ENCODE measurements at places on chromosomes 16 and 17.
A peak's percentile ranks its signal among the peaks of the same experiment; 100 is the strongest.

- DNase-seq: no peak
These were observed 376.1 kb downstream of the SEC14L1 start for GRCh38 chr17:77516902-77517301.

DNA sequence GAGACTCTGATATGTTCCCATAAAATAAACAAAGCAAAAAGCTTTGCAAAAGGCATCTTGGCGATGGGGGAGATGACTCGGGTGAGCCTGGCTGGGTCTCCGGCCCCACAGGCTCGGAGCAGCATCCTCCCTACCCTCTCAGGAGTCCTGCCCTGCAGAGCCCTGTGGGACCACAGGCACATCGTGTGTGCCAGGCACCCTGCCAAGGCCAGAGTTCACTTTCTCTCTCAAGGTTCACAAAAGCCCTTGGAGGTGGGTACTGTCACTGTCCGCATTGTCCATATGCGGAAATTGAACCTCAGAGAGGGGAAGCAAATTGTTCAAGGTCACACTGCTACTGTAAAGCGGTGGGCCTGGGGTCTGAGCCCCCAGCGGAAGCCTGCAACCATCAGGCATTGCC lies 48.5 kb downstream of the CRISPLD2 start:
- no peak for DNase-seq

GRCh38 chr17:10757647-10758046 lies 27.8 kb upstream of the TMEM220 start:
- no peak for DNase-seq

GRCh38 chr17:1880851-1881630 lies 51.2 kb downstream of the RPA1 start:
- DNase-seq: no peak

GRCh38 chr17:45332989-45333701 lies 16.3 kb upstream of the MAP3K14 start:
- peak; percentile 32 for DNase-seq

DNA sequence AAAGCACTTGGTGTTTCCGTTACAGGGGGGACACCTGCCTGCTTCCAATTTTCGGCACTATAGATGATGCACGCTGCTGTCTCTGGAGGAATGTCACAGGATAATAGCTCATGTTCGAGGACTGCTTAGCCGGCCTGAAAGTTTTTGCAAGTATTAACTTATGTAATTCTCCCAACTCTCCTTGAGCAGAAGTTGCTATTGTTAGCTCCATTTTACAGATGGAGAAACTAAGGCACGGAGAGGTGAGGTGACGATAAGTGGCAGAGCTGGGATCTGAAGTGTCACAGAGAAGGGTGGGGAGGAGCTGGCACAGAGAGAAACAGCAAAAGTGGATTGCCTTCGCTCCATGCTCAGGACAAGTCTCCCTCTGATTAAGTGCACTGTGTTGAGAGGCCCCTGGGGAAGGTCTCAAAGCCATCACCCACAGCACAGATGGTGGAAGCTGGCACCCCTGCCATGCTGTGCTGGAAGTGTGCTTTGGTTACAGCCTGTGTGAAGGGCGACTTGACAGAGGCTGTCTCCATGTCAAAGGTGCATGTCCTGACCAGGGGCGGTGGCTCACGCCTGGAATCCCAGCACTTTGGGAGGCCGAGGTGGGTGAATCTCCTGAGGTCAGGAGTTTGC lies 40.8 kb upstream of the MEAK7 start:
- DNase-seq: no peak

GRCh38 chr16:24984903-24985675 lies 30.1 kb downstream of the ARHGAP17 start:
- no peak for DNase-seq

DNA sequence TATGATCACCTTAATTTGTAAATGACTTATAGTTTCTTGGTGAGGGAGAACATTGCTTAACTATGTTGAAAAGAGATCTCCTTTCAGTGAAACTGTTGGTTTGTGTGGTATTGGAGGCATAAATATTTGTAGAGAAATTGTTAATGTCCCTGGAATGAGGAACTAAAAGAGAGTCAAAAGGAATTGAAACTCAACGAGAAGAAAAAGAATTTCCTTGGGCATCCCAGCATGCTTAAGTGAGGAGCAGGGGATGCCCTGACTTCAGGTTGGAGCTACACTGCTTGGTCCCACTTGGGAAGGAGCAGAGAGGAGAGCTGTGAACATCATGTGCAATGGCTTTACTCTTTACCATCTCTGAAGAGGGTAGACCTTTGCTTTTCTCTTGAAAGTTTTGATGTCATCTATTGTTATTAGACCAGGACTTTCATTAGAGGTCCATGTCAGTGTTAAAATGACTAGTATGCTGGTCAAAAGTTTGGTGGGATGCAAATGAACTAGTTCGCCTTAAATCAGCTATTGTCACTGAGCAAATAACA lies 21.7 kb downstream of the KRT23 start:
- peak; percentile 56 for DNase-seq

- DNase-seq: no peak
These were observed 494 bp downstream of the PRSS41 start for GRCh38 chr16:2798723-2799204.

DNA sequence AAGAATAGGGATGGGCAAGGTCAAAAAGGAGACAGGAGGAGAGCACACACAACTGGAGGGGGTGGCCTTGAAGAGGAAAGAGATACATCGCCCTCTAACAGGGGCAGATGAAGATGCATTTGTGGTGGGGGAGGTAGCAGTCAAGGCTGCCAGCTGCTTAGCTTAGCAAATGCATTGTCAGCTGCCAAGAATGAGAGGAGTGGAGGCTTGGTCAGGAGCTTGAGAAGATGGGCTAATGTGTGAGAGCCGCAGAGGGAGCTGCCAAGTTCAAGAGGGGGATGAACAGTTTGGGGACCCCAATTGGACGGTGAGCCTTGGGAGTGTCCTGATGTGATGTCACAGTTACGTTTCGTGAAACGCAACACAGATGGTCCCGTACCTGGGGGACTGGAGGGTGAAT lies 28.9 kb upstream of the GNA13 start:
- DNase-seq: no peak

DNA sequence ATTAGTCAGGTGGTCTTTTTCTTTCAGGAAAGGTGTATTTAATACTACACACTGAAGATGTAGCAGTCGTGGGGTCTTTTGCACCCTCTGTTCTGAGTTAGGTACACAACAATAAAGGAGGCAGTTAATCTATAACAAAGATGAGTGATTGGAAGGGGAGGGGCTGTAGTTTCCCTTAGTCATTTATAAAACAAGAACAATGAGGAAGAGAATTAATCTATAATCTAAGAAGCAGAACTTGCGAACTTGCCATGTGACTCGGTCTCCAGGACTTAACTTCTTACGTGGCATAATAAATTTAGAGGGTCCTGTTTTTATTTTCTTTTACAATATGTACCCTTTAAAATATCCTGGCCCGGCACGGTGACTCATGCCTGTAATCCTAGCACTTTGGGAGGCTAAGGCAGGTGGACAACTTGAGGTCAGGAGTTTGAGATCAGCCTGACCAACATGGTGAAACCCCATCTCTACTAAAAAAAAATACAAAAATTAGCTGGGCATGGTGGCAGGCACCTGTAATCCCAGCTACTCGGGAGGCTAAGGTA lies 8.6 kb upstream of the APPBP2 start:
- no peak for DNase-seq

DNA sequence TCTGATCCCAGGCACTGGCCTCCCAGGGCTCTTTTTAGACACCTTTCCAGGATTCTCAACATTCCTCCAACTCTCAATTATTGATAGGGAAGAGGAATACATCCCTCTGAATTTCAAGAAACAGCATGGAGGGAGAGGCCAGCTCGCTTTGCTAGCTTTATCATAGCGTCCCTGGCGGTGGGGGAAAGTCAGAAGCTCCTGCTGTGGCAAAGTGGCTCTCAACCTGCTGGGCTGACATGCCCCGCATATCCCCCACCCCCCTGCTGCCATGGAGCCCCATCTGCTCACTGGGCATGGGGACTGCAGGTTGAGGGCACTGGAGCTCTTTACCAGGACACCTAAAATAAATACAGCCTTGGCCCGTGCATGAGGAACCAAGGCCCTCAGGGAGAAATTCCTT lies 140.3 kb downstream of the SLC39A11 start:
- no peak for DNase-seq

DNA sequence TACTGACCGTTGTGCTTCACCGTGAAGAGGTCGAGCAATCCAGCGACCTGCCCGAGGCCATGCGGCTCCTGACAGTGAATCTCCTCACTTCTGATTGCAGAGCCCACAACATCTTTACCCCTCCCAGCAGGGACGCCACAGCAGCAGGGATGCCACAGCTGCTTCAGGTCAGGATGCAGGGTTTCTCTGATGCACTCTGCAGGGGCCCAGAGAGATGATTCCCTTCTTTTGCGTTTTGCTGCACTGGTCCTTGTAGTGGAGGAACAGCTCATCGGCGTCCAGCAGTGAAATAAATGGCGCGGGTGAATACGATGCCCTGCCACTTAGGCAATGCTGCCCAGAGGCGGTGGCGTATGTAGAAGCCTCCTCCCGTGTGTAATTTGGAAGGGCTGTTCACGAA lies 5.6 kb downstream of the KIAA0513 start:
- no peak for DNase-seq

DNA sequence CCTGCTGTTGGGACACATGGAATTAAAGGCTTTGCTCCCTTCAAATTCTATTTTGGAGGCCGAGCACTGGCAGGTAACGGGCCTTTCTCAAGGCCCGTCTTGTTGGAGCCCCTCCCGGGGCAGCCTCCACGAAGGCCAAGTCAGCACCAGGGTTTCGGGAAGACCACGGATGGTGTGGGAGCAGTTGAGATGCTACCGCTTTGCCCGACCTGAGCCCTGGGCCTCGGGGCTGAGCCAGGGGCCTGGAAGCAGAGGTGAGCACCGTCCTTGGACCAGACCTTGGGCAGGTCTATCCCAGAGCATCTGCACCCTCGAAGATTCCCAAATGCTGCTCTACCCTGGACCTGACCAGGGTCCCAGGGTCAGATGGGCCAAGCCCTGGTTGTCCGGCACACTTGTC lies 23.0 kb downstream of the C17orf100 start:
- no peak for DNase-seq

GRCh38 chr16:73289232-73289631 lies 241.3 kb upstream of the ZFHX3 start:
- DNase-seq: no peak

DNA sequence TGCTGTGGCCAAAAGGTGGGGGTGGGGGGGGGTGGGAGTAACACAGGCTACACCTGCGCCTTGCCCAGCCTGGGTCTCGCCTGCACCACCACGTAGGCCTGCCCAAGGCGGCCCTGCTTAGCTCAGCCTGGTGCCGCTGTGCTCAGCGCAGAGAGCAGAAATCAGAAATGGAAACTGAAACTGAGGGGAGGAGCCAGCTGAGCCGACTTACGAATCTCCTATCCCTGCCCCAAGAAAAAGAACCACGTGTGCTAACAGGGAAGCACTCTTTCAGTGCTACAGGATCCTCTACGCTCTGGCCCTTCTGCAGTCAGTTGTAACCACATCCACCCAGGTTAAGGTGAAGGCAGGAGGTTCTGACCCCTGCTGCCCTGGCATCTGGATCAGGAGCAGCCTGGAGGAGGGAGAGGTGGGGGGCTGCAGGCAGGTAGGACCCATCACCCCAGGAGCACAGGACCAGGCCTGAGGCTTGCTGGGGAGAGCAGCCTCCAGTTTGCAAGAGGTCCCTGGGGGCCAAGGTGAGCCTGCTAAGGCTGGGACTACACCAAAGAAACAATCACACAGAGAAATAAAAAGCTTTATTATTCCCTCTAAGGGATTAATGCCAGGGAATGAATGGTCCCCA lies at the start of gene DHX58:
Gene DHX58 (minus strand): TSS at position 163 of the 625 bp plus-strand sequence. CDS start 822 bp downstream, outside the sequence.
- peak; percentile 94 for DNase-seq

DNA sequence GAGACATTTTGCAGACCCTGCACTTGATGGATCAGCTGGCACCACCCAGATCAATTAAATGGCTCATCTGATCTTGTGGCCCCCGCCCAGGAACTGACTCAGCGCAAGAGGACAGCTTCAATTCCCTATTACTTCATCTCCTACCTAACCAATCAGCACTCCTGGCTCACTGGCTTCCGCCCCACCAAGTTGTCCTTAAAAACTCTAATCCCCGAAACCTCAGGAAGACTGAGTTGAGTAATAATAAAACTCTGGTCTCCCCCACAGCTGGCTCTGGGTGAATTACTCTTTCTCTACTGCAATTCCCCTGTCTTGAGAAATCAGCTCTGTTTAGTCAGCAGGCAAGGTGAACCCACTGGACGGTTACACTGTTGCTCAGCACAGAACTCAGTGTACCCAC lies 23.6 kb downstream of the SPPL2C start:
- no peak for DNase-seq

GRCh38 chr16:85770741-85771140 lies 19.8 kb upstream of the C16orf74 start:
- DNase-seq: no peak

DNA sequence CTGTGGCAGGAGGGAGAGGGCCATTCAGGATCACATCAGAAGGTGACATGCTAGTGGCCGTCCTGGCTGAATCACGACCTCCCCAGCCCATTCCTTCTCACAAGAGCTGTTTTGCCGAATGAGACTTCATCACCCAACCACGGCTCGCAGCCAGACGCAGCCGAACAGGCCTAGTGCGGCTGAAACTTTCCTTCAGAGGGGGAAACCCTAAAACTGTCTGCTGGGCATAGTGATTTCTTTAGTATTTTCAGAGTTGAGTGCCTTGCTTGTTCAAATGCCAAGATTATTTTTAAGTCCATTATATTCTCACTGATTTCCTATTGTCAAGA lies 343.7 kb downstream of the CPPED1 start:
- DNase-seq: no peak

GRCh38 chr17:4560421-4560820 lies at the start of gene GGT6:
Gene GGT6, minus strand, starts transcription at chr17:4560577. Its CDS starts 56 bp downstream, at chr17:4560521.
- DNase-seq: no peak

DNA sequence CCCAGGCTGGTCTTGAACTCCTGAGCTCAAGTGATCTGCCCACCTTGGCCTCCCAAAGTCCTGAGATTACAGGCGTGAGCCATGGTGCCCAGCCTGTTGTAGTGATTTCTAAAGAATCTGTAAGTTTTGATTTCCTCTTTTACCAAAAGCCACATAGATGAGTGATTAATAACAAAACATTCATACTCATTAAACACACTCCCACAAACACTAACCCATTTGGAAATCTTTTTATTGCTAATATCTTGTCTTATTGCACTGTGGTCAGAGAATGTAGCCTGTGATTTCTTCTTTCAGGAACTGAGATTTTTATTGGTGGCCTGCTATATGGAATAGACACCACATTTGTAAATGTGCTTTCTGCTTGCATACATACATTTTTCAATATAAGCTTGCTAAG lies 31.6 kb downstream of the MYH10 start:
- DNase-seq: no peak

DNA sequence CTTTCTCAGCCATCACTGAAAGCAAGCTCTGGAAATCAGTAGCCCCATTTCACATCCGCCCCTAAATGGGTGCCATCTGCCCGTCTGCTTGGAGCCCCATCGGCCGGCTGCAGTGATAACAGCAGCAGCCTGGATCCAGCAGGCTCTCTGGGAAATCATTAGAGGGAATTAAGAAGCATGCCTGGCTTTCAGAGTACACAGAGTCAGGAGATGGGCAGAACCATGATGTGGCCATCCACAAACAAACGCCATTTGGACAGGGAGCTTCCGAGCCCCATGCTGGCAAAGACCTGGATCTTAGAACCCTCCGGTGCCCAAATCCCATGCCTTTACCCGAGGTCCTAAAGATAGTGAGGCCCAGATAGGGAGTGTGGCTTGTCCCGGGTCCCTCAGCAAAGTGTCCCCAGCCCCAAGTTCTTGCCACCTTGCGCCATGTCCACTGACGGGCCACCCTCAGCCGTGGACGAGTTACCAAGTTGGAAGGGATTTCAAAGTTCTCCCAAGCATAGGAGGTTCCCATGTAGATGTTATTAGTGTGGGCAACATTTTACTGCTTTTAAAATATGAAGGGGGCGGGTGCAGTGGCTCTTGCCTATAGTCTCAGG lies 1.0 kb upstream of the LITAF start:
- DNase-seq: no peak

- DNase-seq: peak; percentile 84
These were observed 7.6 kb downstream of the MRM1 start for GRCh38 chr17:36608794-36609497.

Data from GM03348 (cell line).